ENCODE measurements at places on chromosomes 16 and 17.

DNA sequence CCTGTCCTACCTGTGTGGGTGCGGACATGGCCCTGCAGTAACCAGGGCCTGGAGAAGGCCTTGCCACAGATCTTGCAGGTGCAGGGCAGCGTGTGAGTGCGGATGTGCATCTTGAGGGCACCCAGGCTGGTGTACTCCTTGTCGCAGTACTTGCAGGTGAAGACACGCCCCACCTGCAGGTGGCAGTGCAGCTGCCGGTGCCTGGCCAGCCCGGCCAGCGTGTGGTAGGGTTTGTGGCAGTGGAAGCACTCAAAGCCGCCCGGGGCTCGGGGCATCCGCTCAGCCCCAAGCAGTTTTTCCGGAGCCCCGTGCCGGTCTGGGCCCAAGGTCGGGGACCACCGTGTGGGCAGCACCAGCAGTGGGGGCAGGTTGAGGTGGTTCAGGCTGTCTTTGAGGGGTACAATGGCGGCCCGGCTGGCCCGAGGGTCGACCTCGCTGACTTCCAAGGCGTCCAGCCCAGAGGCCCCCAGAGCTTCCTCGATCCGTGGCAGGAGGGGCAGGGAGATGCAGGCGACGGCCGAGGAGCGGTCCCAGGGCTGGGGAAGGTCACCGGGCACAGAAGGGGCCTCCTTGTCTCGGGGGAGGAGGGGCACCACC, 5.1 kb downstream of the SNAI3 start:
- peak; percentile 39 for DNase-seq

- DNase-seq = no peak
Observed at GRCh38 chr17:76368545-76368944, 14.8 kb upstream of the PRPSAP1 start.

- no peak for DNase-seq
Observed at GRCh38 chr16:50395763-50396710, 27.2 kb upstream of the BRD7 start.

GRCh38 chr17:34253139-34253525, 2.0 kb upstream of the CCL2 start:
- no peak for DNase-seq

- DNase-seq = no peak
Observed at GRCh38 chr16:49675413-49675812, 180.5 kb downstream of the ZNF423 start.

DNA sequence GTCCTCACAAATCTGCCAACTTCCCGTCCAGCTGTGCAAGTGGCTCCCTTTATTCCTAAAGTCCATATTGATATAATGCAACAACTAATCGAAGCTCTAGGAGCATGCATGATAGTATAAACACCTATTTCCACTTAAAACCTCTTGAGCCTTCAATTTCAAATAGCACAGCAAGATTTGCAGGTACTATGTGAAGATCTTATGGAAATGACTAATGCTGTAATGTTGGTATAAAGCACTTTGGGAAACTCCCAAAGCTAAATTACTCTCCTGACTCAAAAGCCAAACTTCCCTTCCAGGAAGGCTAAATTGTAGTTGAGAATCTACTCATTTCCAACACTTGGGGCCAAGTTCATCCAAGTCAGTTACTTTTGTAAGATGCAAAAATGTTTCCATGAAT, 287.6 kb upstream of the CDH11 start:
- DNase-seq = no peak

- no peak for DNase-seq
Observed at GRCh38 chr16:59249011-59249410, 514.9 kb upstream of the GOT2 start.

GRCh38 chr16:84758627-84759026, 58.8 kb downstream of the USP10 start:
- no peak for DNase-seq

- DNase-seq = no peak
Observed at GRCh38 chr17:65688307-65688706, 126.9 kb upstream of the AXIN2 start.

- DNase-seq = no peak
Observed at GRCh38 chr17:77286641-77287431, 146.1 kb downstream of the SEC14L1 start.

DNA sequence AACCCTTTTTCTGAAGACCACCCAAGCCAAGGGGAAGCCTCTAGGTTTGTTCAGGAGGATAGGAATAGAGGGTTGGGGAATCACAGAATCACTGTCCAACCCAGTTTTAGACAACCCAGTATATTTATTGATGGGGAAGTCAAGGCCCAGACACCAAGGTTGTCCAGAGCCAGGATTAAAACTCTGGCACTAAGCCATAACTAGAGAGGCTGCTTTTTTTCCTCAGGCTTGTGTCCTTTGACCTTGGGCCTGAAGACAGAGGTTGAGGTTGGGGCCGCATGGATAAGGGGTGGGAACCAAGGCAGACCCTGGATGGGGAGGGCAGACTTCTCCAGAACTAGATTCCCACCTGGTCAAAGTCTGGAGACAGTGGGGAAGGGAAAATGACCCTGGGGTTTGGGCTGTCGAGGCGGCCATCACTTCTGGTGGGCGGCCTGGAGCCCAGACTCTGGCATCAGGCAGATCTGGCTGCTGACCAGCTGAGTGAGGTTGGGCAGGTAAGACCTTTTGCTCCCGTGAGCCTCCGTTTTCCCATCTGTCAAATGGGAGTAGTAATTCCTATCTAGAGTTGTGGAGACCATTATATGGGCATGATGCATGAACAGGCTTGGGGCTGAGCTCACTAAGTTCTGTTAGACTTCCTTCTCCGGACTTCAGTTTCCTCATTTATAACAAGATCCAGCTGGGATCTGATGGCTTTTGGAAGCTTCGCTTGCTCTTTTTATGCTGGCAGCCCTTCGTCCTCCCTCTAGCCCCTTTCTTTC, 17.9 kb downstream of the IGFBP4 start:
- DNase-seq = no peak

- no peak for DNase-seq
Observed at GRCh38 chr17:34596920-34597319, 17.5 kb downstream of the TMEM132E start.

DNA sequence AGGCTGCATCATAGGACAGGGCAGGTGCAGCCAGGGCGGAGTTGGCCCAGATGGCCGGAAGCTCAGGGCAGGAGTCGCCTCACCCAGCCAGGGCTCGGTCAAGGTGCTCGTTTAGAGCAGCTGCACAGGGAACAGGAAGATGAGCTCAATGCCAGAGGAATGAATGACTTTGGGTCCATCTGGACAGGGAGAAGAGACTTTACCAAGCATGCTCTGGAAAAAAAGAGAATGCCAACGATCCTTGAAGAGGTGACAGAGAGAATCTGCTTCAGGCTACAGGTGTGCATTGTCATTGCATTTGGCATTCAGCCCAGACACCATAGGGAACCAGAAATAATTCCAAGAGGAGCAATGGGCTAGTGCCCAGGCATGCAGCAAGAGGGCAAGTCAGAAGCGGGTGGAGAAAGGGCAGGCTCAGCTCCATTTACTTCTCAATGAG, 6.7 kb upstream of the MPP3 start:
- no peak for DNase-seq

- no peak for DNase-seq
Observed at GRCh38 chr17:16379654-16380053, 1.2 kb upstream of the UBB start.

DNA sequence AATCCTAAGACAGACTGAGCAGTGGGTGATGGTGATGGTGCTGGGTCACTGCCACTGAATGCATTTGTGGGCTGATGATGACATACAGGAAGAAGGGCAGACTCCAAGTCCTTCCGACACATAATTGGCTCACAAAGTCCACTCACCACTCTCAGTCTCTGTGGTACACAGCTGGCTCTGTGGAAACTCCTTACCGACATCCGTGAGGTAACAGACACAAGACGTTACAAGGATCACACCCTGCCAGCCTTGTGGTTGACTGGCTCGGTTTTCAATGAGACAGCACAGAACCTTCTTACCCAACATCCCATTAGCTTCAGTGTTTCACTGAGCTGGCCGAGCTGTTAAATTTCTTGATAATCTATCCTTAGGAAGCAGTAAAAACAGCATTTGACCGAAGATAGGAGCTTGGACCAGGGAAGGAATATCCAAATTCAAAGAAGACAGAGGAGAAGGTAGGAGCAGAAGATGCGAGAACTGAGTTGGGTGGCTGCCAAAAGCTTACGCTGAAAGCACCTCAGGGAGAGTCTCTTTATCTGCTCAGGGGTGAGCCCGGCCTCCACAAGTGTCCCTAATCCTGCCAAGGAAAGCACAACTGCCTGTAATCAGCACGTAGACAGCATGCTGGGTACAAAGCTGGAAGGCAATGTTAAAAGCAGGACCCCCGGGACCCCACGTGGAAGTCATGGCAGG, 5.5 kb upstream of the MXRA7 start:
- DNase-seq = peak; percentile 65

DNA sequence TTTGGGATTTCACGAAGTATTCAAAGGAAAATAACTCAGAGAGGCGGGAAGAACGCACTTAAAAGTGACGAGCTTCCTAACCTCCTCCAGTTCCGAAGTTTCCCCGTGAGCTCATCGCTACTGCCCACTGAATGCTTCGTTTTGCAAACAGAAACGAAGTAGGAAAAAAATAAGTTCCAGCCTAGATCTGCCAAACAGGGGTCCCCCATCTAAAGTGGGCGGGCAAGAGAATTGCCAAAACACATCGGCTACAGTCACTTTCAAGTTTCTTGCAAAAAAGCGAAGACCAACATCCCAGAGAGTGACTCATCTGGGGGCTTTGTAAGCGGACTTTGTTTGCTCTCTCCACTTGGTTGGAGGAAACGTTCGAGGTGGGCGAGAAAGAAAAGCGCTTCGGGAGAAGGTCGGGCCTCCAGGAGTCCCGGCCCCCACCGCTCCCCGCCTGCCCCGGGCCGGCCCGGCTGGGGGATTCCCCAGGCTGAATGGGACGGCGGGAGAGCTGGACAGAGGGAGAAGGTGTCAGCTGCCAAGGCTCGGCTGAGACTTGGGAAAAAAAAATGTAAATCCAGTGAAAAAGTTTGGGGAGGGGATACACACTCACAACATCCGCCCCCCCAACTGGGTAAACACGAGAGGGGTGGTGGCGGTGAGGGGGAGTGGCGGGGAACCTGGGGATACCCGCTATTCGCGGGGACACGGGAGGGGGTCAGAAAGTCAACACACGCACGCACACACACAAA, 1.0 kb downstream of the VEZF1 start:
- DNase-seq = peak; percentile 45

DNA sequence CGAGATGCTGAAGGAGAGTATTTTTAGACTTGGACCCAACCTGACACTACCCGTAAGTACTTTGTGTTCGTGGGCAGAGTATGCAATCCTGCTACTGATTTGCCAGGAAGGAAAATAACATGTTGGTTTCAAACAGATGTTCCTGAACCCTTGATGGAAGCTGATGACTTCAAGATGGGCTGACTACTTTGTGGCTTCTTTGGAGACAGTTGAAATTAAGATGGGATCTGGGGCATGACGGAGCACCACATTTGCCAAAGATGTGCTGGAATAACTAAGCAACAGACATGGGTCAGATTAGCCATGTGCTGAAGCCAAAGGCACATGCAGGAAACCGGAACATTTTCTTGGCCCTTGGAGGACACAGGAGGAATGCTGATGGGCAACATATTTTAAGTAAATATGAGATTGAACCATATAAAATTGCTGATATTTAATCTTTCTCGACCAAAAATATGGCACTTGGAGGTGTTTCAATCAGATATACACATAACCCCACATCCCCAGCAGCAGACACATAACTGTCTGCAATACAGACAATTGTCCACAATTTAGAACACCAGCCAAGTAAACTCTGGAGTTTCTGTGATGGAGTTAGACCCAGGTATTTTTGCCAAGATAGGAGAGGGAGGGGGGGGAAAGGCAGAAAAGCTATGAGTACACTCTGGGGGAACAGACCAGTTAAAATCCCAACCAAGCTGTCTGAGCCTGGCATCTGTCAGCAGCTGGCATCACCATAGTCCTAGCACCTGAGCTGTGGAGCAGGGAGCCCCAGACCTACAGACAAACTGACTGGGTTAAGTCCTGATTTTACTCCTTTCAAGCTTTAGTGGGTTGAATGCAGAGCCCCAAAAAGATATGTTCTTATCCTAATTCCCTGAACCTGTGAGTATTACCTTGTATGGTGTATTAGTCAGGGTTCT, 329.4 kb upstream of the CDH5 start:
- no peak for DNase-seq

DNA sequence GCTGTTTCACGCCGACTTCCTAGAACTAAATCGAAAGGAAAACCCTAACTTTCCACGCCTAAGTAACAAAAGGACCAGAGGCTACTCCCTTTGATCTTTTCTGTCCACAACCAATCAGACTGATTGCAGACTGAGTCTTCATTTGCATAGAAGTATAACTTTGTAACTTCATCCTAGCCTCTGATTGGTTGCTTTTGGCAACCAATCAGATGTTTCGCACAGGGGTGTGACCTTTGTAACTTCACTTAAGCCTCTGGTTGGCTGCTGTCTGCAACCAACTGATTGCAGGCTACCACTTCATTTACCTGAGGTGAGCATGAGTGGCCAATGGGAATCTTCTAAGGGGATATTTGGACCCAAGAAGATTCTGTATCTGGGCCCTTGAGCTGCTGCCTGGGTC, 17.4 kb upstream of the ICAM2 start:
- DNase-seq = no peak

DNA sequence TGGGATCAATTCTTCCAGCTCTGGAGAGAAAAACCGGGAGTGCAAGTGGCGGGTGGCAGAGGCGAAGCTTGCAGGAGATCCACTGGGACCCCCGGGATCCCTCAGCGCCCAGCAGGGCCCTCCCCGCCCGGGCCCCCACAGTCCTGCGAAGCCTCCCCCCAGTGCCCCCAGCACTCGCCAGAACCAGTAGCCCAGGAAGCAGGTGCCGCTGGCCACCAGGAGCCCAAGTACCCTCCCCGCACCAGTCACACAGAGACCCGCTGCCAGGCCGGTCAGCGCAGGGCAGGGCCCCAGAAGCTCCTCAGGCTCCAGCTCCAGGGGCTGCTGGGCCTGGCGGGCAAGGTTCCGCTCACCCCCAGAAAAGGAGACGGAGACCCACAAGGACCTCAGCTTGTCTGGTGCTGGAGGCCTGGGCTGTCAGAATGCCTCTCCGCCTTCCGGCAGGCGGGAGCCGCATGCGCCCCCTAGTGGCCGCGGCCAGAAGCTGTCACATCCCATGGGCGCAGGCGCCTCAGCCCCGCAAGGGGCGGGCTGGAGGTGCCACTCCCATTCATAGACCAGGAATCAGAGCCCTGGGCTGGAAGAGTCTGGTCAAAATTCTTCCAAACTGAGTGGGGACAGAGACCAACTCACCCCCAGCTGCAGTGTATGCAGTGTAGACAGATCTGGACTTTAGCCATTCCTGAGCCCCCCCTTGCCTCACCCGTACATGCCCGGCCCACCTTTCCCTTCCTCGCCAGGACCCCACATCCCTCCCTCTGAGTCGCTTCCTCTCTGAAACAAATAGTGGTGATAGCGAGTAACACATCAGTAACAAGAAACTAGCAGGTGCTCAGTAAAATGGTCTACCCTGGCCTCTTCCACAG, 1002.3 kb downstream of the KCNJ18 start:
- DNase-seq = no peak

DNA sequence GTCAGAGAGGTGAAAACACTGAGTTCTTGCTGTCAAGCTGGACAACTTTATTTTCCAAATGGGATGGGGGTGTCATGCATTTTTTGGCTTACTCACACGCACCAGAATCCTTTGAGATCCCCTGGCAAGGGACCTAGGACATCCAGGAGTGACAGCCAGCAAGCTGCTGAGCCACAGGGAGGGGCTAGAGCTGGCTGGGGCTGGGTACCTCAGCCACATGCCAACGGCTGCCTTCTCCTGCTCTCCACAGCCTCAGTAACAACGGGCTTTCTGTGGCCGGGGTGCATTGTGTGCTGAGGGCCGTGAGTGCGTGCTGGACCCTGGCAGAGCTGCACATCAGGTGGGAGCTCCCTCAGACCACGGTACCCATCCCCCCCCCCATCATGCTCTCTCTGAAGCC, 47.6 kb downstream of the NLRC5 start:
- DNase-seq = no peak

- no peak for DNase-seq
Observed at GRCh38 chr17:60514053-60514452, 12.0 kb downstream of the APPBP2 start.
